ENCODE measurements at places on chromosomes 2 and 18. TPM values are rescaled to one million over a fixed set of nuclear protein-coding genes. Genes with fewer than 3 reads are reported as not detected.

GRCh38 chr18:14768241-14768640 lies 20.3 kb downstream of the ANKRD30B start:
- no peak overlapping the region for H3K27ac ChIP-seq
- no peaks in the 10 kb centered on the region for H3K36me3 ChIP-seq
- H3K4me1 ChIP-seq = no peaks in the 10 kb centered on the region
- no peak for DNase-seq
- no peaks in the 10 kb centered on the region for H3K27me3 ChIP-seq
- no peak overlapping the region for H3K4me3 ChIP-seq

DNA sequence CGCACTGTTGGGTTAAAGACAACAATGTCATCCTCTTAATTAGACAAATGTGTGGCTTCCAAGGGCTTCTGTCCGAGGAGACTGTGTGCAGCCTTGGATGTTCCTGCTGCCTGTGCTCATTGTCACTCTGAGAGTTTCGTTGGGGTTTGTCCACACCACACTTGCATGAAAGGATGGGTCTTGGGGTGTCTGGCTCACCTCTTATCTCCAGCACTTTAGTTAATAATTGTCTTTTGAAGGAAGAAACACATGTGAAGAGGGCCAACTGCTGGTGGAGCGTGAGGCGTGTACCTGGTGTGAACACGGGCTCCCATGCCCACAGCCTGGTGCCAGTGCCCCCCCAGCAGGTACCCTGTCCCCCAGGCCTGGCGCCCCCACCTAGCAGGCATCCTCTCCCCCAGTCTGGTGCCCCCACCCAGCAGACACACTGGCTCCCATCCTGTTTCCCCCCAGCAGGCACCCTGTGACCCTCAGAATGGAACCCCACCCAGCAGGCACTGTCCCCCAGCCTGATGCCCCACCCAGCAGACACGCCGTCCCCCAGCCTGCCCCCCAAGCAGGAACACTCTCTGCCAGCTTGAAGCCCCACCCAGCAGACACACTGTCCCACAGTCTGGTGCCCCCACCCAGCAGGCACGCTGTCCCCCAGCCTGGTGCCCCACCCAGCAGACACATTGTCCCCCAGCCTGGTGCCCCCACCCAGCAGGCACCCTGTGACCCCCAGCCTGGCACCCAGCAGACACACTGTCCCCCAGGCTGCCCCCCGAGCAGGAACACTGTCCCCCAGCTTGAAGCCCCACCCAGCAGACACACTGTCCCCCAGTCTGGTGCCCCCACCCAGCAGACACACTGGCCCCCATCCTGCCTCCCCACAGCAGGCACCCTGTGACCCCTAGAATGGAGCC lies 96.3 kb upstream of the TMEM18 start:
- no peaks in the 10 kb centered on the region for H3K27me3 ChIP-seq
- H3K36me3 ChIP-seq = no peaks in the 10 kb centered on the region
- no peak overlapping the region for H3K27ac ChIP-seq
- H3K4me1 ChIP-seq = no peaks in the 10 kb centered on the region

The OBSL1 gene
- 123 TPM for total RNA-seq

The PRKAG3 gene
- not detected for total RNA-seq

GRCh38 chr2:10079266-10079869 lies 843 bp downstream of the CYS1 start:
- H3K4me1 ChIP-seq = peaks cover 29% of the 10 kb centered on the region
- peak overlapping the region; percentile 94 for H3K27ac ChIP-seq
- peak overlapping the region; percentile 80 for H3K4me3 ChIP-seq
- H3K27me3 ChIP-seq = peaks cover 3% of the 10 kb centered on the region

DNA sequence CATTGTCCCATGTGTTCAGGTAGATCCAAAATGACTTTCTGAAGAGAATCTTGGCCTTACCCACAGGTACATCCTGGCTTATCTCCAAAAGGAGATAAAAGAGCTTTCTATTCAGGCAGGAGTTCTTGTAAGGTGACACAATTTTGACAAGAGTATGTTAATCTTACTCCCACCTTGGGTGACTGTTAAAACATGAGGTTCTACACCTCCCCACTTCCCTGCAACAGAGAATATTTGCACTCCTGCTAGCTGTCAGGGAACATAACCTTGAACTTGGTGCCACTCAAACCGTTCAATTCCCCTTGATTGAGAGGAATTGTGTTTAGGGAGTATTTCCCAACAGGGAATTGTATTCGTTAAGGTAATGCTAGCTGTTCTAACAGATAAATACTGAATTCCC lies 372.5 kb upstream of the KLHL29 start:
- no peak overlapping the region for H3K27ac ChIP-seq
- H3K4me1 ChIP-seq = no peaks in the 10 kb centered on the region
- no peak overlapping the region for H3K4me3 ChIP-seq
- H3K27me3 ChIP-seq = no peaks in the 10 kb centered on the region
- no peak for DNase-seq

DNA sequence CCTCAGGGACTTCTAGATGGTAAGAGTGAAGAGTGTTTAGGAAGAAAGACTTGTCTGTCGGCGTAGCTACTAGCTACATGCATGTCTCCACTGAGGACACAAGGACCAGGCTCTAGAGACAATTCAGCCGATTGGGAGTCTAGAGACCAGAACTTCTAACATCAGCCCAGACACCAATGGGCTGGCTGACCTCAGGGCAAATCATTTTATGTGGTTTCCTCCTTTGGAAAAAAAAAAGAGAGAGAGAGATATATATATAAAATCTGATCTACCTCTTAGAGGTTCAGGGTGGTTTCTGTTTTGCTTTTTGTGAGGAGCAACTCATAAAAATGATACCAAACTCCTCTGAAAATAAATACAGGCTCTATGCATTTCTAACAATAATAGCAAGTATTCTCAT lies 212.8 kb downstream of the BCL2 start:
- H3K4me1 ChIP-seq = no peaks in the 10 kb centered on the region
- H3K27ac ChIP-seq = no peak overlapping the region
- no peak for DNase-seq
- no peak overlapping the region for H3K4me3 ChIP-seq

- no peak overlapping the region for H3K27ac ChIP-seq
- no peaks in the 10 kb centered on the region for H3K36me3 ChIP-seq
- no peaks in the 10 kb centered on the region for H3K27me3 ChIP-seq
- no peak for DNase-seq
- no peak overlapping the region for H3K4me3 ChIP-seq
These were observed 680.2 kb upstream of the CHAC2 start for GRCh38 chr2:53087262-53087873.

The EGR4 gene
- not detected for total RNA-seq

DNA sequence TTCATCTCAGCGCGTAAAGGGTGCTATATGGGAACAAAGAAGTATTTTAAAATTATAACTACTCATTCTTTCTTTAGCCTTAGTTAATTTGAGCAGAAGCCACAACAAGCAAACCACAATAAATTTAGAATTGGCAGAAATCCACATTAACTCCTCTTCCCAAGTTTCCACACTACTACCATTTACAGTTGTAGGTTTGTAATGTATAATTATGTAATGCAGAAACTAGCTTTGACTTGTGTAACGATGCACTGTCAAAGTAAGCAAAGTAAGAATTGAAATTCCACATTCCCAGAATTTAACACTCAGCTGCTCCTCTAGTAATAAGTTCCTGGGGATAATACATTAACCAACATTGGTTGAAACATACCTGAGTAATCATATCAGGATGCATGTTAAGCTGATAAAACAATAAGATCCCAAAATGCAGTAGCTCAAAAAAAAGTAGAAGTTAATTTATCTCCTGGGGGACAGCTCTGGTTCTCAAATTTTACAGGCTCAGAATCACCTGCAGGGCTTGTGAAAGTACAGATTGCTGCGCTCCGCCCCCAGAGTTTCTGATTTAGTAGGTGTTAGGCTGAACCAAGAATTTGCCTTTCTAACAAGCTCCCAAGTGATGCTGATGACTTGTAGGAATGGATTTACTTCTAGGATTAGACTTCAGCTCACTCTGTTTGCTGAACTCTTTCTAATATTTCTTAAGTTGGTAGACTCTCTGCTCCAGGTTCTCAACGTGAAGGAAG lies 9.9 kb downstream of the GRP start:
- no peaks in the 10 kb centered on the region for H3K36me3 ChIP-seq
- no peak for DNase-seq
- H3K4me1 ChIP-seq = no peaks in the 10 kb centered on the region
- no peak overlapping the region for H3K27ac ChIP-seq
